ENCODE measurements at places on chromosomes 13 and 19.

- no peak for DNase-seq
Measured at GRCh38 chr13:46176756-46177155, 5.2 kb downstream of the LCP1 start.

DNA sequence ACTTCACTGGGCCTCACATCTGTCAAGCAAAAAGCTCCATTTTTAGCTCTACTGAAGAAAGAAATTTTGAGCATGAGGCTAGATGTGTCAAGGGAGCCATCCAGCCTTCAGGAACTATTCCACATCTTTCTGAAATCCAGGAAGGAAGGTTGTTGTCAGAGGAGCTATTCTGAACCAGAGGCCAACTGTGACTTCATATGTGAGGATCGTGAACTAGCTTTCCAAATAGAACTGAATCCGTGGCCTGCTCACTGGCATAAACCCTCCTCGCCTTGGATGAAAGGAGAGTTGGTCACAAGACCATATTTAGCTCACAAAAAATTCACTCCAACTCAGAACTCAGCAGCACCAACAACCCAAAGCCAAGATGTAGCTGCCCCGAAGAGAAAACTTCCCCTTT, 195.8 kb downstream of the FOXO1 start:
- DNase-seq: no peak

DNA sequence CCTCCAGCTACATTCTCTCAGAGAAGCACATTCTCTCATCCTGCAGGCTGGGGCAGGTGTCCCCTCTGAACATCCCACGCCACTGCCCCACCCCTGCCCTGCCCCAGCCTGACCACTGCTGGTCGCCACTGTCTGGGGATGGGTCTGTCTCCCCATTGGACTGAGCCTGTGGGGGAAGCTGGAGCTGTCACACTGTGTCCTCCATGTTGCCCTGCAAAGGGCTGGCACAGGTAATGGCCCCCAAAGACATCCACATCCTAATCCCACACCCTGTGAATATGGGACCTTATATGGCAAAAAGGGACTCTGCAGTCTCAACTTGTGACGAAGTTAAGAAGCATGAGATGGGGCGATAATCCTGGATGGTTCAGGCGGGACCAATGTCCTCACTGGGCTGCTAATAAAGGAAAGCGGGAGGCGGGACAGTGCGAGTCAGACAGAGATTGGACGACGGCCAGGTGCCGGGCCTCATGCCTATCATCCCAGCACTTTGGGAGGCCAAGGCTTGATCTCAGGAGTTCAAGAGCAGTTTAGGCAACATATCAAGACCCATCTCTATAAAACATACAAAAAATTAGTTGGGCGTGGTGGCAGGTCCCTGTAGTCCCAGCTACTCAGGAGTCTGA, 9.1 kb downstream of the AP2S1 start:
- no peak for DNase-seq

DNA sequence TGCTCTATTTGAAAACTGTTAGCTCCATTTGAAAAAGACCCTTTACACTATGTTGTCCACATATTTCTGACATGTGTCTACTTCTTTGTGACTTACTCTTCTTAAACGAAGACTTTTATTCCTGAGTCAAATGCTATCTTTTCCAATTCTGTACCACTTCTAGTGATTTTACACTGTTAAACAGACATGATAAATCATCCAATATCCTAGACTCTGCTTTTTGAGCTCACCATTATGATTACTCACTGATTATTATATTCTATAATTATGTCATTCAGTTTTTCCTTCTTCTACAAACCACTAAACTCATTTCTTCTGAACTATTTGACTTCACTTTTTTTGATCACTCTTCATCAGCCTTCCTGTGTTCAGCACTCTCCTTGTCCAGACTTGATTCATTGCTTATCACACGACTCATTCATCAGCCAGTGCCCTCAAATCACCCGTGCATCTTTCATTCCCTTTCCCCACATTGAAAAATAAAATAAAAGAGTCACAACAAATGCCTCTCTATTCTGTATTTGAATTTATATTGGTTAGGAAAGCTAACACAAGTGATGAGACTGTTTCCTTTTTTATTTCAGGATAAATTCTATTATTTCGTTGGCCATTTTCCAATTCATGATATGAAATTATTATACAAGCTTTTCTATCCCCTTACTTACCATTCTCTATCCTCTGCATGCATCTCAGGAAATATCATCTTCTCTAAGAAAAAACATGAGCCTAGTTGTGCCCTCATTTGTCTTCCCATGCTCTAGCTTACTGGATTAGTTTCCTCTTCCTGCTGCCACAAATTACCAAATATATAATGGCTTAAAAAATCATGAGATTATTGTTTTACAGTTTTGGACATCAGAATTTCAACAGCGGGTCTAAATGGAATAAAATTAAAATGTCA, 1482.1 kb upstream of the MIR17HG start:
- no peak for DNase-seq

GRCh38 chr19:13557756-13558398, 51.6 kb upstream of the CACNA1A start:
- no peak for DNase-seq

DNA sequence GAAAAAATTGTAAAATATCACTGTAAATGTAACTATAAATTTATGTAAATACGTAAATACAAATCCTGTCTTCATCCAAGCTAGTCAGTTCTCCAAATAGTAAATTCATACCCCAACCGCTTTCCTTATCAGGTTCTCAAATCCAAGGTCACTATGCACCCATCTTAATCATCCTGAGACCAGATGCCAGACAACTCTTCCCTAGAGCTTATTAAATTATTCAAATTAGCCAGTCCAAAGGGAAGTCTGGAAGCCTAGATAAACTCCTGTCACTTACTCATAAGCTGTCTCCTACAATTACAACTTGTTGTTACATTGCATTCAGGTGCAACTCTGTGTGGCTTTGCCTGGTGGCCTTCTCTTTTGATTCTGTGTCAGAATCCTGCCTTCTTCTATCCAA, 836.1 kb upstream of the PCDH20 start:
- no peak for DNase-seq

DNA sequence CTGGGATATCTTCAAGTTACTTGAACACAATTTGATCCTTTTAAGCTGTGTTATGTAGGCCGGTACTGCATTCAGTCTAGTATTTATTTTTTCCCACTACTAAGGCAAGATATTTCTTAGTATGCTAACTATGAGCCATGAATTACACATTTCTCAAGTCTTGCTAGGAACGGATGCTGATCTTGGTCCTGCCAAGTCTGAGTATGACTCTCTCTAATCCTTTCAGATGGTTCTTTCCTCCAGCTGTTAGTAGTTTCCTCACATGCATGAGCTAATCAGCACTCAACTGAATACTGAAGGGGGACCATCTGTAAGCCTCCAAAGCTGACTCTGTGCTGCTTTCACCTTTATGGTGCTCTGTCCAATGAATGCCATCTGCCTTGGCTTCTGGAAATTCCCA, 460.3 kb downstream of the KCTD12 start:
- no peak for DNase-seq

DNA sequence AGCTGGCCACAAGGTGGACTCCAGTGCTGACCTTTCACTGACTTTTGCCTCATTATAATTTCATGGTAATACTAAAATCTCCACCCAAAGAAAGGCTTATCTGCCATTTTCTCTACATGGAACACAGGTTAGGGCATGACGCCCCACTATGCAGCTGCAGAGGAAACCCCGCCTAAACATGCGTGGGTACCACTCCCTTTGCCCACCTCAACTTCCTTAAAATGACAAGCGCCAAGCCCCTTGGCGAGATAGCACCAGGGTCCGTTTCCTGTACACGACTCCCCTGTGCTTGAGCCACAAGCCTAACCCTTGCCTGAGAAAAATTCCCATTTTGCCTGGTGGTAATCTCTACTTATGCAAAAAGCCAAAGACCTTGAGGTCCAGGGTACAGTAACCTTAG, 36.0 kb upstream of the PABPC3 start:
- DNase-seq: no peak

DNA sequence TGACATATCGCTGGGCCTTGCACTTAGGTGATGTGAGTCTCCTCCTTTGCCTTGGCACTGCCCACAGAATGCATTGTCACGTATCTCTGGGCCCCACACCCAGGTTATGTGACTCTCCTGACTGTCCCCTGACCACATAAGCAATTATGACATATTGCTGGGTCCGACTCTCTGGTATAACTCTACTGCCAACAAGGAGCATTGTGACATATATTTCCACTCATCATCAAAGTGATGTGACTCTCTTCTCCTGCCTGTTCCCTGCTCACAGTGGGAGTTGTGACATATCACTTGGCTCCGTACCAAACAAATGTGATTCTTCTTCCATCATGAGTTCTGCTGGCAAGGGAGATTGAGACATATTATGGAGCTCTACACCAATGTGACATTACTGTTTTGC, 15.4 kb upstream of the ZNF681 start:
- no peak for DNase-seq

GRCh38 chr19:28485292-28485691, 727.7 kb downstream of the UQCRFS1 start:
- no peak for DNase-seq

GRCh38 chr19:3652422-3652821, 25.8 kb upstream of the CACTIN start:
- DNase-seq: no peak

- no peak for DNase-seq
Measured at GRCh38 chr19:18292810-18293641, 11.6 kb upstream of the JUND start.

GRCh38 chr13:65468628-65469027, 1761.5 kb downstream of the PCDH9 start:
- no peak for DNase-seq

GRCh38 chr13:78409172-78409571, 194.2 kb downstream of the POU4F1 start:
- DNase-seq: no peak

- DNase-seq: no peak
Measured at GRCh38 chr13:35836446-35836845, 294.7 kb downstream of the DCLK1 start.

DNA sequence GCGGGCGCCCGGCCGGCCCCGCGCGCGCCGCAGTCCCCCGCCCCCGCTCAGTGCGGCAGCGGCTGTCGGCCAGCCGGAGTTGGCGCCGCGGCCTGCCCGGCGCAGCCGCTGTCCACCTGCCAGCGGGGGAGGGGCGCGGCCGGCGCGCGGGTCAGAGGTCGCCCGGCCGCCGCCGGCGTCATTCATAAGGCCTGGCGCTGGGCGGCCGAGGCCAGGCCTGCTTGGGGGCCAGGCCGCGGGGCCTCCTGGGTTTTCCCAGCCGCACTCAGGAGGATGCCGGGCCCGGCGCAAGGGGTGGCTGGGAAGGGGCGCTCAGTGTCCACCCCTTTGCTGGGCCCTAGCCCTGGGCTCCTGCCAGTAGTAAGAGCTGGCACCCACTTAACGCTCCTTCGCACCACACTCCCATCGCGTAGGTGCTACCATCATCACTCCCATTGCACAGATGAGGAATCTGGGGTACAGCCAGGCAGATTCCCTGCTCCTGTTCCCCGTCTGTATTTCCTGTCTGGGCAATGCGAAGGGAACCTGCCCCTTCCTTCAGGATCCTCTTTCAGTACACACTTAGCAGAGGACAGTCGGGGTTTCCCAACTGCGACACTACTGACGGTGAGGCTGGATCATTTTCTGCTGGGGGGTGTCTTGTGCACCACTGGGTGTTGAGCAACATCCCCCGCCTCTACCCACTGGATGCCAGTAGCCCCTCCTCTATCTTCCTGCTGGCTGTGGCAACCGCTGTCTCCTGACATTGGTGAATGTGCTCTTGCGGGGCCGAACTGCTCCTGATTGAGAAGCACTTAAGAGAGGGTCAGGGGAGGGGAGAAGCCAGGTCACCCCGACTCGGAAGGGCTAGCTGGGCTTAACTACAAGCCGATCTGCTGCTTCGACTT, 846 bp upstream of the PRKACA start:
- DNase-seq: no peak

DNA sequence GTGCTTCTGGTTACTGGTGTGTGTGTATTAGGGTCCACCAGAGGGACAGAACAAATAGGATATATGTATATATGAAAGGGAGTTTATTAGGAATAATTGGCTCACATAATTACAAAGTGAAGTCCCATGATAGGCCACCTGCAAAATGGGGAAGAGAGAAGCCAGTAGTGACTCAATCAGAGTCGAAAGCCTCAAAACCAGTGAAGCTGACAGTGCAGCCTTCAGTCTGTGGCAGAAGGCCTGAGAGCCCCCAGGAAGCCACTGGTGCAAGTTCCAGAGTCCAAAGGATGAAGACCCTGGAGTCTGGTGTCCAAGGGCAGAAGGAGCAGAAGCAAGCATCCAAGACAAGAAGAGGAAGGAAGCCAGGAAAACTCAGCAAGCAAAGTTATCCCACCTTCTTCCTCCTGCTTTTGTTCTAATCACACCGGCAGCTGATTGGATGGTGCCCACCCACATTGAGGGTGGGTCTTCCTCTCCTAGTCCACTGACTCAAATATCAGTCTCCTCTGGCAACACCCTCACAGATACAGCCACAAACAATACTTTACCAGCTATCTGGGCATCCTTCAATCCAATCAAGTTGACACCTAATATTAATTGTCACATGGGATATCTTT, 21.7 kb upstream of the SCEL start:
- no peak for DNase-seq

GRCh38 chr19:58284199-58284598, 5.4 kb downstream of the ZNF8 start:
- DNase-seq: no peak

DNA sequence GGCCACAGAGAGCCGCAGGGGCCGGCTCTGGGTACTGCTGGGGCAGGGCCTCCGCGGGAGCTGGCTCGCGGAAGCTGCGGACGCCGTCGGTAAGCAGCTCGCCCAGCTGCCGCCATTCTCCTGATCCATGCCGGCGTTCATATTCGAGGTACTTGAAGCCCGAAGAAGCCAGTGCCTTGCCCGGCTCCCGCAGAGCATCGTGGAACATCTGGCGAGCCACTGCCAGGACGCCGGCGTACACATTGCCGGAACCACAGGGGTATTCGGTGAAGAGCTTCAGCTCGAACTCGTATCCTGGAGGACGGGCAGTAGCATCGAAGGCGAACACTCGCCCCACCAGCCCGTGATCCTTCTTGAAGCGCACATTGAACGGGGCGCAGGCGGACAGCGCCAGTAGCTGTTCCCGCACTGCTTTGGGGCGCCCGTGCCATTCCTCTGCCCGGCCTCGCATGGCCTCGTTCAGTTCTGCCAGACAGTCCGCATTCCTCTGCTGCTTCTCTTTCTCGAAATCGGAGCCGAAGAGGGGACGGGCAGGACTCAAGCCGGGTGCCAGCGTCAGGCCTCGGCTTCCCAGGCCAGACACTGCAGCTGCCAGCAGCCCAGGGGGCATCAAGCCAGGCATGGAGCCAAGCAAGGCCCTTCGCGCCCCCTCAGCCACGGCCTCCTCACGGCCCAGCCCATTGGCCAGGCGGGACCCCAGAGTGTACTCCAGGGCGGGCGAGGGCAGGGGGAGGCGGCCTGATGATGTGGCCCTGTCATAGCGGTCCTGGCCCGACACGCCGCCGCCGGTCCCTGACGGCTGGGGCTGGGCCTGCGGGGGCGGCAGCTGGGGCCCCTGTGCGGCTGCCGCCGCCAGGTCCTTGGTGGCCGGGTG, 1.0 kb downstream of the IRF2BP1 start:
- DNase-seq: no peak
